ENCODE measurements at places on chromosomes 5 and 9. TPM values are rescaled to one million over a fixed set of nuclear protein-coding genes. Genes with fewer than 3 reads are reported as not detected.

PITX1 gene
- total RNA-seq: 0.56 TPM

AHRR gene
- 0.18 TPM for total RNA-seq

SLC1A3 gene
- total RNA-seq: 18.2 TPM

SLIT3 gene
- total RNA-seq: 5.6 TPM

CFAP157 gene
- total RNA-seq: not detected
